ENCODE measurements at places on chromosomes 5 and 9.

GRCh38 chr5:97568382-97568781 is 385.3 kb upstream of the RIOK2 start:
- no peak for DNase-seq

DNA sequence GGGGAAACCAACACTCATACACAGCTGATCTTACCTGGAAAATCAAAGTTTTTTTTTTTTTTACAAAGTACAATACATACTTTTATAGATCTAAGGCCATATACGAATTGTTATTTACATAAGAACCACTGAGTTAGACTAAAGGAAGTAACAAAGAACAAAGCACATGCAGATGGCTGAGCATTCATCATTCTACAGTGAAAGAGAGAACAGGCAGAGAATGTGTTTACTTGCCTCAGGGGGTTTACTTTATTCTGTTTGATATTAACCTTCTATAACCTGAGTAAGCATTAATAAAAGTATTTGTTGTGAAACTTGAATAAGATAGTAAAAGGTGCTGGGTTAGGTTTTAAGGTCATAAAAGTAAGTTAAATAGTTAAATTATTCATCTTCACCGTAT is 54.7 kb downstream of the SLC38A9 start:
- DNase-seq: no peak

DNA sequence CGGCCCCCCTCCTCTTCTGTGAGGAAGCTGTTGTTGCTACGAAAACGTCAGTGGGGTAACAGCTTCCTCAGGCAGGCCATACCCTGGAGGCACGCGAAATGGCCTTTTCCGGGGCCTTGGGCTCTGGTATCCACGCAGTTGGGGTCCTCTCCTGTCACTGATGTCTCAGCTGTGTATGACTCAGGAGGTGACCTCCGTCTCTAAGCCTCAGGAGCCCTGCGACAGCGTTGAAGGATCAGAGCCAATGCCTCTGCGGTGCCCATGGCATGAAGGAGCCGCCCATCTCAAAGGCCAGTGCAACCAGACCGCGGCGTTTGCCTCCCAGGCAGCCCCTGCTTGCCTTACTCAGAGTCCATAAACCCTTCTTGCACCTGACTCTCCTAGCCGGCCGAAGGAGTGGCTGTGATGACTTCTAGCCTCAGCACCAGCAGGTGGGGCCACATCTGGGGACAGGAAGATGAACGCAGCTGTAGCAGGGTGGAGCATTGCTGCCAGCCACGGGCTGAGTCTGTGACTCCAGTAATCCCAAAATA is 1.0 kb upstream of the MXD3 start:
- DNase-seq: no peak

- DNase-seq: no peak
Observed at GRCh38 chr9:105114964-105115728, 129.3 kb upstream of the SLC44A1 start.

GRCh38 chr9:133998915-133999595 is 6.9 kb upstream of the VAV2 start:
- DNase-seq: no peak

DNA sequence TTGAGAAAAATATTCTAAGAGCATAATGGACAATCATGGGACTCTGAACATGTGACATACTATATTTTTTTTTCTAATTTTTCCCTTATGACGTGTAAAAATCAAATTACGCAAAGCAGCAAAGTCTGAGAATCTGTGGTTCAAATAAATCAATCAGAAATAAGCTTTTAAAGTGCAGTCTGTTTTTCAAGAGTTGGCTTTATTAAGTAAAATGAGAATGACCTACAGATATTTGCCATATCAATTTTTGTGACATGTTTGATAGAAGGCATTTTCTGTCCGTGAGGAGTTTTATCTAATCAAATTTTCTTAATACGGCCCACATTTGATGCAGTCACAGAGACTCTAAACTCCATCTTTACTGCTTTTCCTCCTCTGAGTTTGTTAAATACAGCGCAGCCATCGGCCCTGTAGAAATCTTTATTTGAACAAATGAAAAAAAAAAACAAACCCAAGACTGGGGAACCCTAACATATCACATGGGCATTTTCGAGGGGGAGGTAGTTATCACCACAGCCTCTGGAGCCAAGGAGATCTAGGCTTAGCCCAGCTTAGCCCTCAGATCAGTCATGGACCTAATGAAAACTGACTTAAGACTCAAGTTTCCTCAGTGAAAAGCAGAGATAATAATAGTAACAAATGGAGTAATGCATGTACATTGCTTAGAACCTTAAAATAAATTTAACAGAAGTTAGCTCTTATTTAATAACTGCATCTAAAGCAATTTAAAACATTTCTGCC is 263.6 kb upstream of the C9orf72 start:
- no peak for DNase-seq

- DNase-seq: no peak
Observed at GRCh38 chr5:53071738-53072137, 37.8 kb downstream of the MOCS2 start.

DNA sequence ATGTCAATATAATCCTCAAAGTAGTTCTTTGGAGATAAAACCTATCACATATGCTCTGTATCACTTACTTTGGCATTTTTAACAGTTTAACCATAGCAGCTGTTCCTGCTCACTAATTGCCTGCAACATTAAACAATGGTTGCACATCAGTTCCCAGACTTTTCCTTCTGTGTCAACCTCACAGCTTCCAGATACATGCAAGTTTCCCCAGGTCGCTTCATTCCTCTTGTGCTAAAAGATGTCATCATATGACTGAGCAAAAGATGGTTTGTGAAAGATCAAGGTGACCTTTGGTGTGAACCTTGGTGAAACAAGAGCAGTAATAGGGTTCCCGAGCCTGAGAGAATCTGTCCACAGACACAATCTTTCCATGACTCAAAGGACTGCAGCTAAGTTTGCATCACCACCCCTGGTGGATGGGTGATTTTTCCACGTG is 500.4 kb upstream of the PAPPA start:
- no peak for DNase-seq

GRCh38 chr9:115691693-115692092 is 461.9 kb upstream of the PAPPA start:
- DNase-seq: no peak

- no peak for DNase-seq
Observed at GRCh38 chr9:88681434-88681833, 146.5 kb downstream of the NXNL2 start.

- no peak for DNase-seq
Observed at GRCh38 chr9:14207352-14207995, 106.5 kb downstream of the NFIB start.

GRCh38 chr5:175390352-175391083 is 53.5 kb downstream of the DRD1 start:
- DNase-seq: no peak

GRCh38 chr9:77826621-77827020 is 178.5 kb upstream of the GNA14 start:
- no peak for DNase-seq

- DNase-seq: no peak
Observed at GRCh38 chr5:135030956-135031812, 2.8 kb downstream of the PITX1 start.

DNA sequence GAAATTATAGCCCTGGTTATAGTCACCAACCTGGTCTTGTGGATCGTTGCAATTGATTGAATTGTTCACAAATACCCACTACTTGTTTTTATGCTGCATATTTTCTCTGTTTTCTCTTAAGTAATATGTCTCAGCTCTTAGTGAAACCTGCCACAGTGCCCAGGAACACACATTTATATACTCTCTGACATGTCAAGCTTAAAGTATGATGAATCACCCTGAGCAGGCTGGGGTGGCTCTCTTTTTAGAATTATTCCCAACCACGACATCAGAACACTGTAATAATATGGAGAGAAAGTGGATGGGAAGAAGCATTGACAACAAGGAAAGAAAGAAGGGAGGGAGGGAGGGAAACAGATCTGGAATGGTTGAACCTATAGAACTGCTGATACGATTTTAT is 72.8 kb upstream of the ZNF608 start:
- no peak for DNase-seq

Measured in stimulated activated CD4-positive, alpha-beta T cell treated with anti-CD3 and anti-CD28 coated beads, Interleukin-1b, Interleukin-23, amount 100 ng/mL, for 4 hours (primary cell).